Breast epithelium (tissue), 4 donors: ENCODE measurements at places on chromosomes 7 and 10. TPM values are rescaled to one million over a fixed set of nuclear protein-coding genes. Genes with fewer than 3 reads are reported as not detected.

Gene RRP12
- total RNA-seq = 7.7 TPM

Gene SPDYE16
- 0.73 TPM for total RNA-seq

Gene PAX2
- total RNA-seq = not detected

Gene BMPER
- 1.6 TPM for total RNA-seq

Gene ALOX5
- total RNA-seq = 67.5 TPM

Gene XRCC2
- total RNA-seq = 2.2 TPM

Gene TLX1
- total RNA-seq = not detected

Gene RTKN2
- total RNA-seq = 1.3 TPM

Gene ATOH7
- not detected for total RNA-seq

Gene TAS2R41
- total RNA-seq = 0.66 TPM

Gene ANKRD30A
- total RNA-seq = 725 TPM

Gene AZGP1
- 3,161 TPM for total RNA-seq
